ENCODE measurements at places on chromosomes 7 and 10.

DNA sequence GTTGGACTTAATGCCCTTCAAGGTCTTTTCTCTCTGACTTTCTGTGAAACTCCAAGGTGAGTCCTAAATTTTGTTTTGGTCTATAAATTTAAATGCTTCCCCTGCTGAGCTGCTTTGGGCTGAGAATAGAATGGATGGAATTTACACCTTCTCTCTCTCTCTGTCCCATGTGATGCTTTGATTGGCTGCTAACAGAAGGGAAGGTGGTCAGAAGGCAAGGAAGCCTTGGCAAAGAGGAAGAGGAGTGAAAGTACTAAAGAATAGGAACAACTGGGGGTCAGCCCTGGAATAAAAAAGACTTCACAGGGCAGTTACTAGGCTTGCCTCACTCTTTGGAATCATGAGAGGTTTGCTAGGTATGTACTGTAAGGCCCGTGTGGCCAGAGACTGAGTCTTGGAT is 260.2 kb downstream of the AUTS2 start:
- DNase-seq = no peak

DNA sequence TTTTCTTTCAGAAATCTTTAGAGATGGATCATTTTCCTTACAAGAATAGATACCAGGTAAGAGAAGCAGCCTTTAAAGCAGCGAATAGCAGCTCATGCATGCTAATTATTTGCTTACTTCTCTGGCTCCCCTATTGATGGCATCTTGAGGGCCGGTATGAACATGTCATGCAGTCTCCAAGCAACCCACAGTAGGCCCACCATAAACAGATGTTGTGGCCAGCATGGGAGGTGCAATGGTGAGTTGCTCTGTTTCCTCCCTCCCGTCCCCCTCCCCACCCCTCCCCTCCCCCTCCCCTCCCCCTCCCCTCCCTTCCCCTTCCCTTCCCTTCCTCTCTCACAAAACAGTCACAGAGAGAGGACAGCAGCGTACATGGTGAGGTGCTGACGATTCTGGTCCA is 9.7 kb upstream of the ZNF273 start:
- DNase-seq = no peak

- DNase-seq = no peak
Observed at GRCh38 chr10:85621562-85621961, 745.0 kb downstream of the GRID1 start.

GRCh38 chr7:103824251-103824650 is 165.2 kb downstream of the RELN start:
- no peak for DNase-seq

- DNase-seq = no peak
Observed at GRCh38 chr7:100685631-100686145, 8.4 kb downstream of the GIGYF1 start.

DNA sequence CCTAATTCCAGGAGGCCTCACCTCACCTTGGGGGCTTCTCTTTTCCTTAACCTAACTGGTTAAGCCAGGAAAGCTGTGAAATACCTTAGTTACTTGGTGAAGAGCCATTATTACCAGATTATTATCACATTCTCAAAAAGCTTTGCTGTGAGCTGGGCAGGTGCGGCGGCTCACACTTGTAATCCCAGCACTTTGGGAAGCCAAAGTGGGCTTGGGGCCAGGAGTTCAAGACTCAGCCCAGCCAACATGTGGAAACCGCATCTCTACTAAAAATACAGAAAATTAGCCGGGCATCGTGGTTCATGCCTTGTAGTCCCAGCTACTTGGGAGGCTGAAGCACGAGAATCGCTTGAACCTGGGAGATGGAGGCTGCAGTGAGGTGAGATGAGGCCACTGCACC is 102.4 kb upstream of the KLF6 start:
- no peak for DNase-seq

GRCh38 chr7:141949021-141949420 is 2.2 kb upstream of the CLEC5A start:
- no peak for DNase-seq

- no peak for DNase-seq
Observed at GRCh38 chr7:105284014-105284413, 104.7 kb downstream of the SRPK2 start.

DNA sequence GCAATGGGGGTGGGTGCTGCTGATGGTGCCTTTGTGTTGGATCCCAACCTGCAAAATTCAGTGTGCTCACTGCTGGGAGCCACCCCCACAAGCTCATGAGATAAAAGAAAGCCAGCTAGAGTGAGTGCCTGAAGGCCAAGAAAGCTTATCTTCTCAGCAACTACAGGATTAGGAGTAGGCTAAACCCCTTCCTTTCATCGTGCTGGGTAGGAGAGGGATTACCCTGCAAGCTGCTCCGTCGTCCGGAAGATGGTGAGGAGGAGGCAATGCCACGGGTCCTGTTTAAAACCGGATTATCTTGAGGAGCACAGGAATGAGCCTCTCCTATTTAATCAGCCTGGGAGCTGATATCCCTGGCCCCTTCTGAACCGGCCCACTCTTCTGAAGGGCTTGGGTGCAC is 258.0 kb downstream of the GALNT17 start:
- no peak for DNase-seq

GRCh38 chr10:103645141-103646054 is 151.9 kb downstream of the NEURL1 start:
- peak; percentile 48 for DNase-seq

DNA sequence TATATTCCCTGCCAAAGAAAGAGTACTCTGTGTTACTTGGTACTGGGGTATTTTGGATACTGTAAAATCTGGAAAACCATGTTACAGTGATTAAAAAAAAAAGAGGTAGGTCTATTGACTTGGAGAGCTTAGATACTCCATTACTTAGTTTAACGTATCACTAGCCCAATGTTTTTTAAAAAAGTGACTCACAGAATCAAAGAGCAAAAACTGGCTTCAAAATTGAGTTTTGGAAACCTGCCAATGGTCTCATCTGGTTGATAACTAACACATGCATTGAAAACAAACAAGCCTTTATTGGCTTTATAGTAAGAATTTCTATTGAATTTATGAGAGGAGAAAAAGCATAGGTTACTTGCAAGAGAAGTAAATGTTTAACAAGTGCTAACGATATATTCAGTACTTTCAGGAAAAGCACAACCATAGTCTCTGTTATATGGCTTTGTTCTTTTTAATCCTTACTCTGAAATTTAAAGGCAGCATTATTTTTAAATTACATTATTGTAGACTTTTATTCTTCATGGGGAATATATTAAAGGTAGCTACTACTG is 563.3 kb upstream of the SORCS1 start:
- no peak for DNase-seq

- DNase-seq = peak; percentile 91
Observed at GRCh38 chr7:332646-333392, 42.8 kb downstream of the FOXL3 start.

DNA sequence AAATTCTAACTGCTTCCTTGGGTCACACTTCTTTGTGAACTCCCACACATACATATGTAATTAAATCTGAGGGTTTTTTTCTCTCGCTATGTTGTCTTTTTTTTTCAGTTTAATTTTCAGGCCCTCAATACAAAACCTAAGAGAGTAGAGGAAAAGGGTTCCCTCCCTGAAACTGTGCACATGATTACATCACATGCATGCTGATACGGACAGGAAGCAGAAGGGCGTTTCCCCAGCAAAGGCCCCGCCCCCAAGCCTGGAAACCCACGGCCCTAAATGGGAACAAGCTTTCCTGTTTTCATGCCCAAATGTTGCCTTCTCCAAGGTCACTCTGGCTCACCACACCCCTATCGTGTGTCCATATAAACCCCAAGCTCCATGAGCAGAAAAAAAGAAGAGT is 115.4 kb downstream of the TEX36 start:
- DNase-seq = no peak

GRCh38 chr7:117810642-117811512 is 62.4 kb downstream of the CTTNBP2 start:
- no peak for DNase-seq

DNA sequence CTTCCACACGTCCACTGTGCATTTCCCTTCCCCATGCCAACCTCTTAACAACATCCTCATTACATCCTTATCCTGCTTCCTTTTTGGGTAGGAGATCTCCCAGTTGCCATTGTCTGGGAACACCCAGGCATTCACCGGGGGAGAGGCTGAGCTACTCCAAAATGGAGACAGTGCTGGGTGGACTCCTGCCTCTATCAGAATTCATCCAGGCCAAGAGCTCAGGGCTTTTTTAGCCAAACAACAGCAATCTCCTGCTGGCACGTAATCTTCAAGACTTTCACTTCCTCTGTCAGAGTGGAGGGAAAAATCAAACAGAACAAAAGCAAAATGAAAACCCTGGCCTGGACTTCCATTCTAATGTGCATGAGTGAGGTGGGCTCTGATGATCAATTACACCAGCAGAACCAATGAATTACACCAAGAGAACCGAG is 245.0 kb downstream of the PRPF18 start:
- DNase-seq = no peak

DNA sequence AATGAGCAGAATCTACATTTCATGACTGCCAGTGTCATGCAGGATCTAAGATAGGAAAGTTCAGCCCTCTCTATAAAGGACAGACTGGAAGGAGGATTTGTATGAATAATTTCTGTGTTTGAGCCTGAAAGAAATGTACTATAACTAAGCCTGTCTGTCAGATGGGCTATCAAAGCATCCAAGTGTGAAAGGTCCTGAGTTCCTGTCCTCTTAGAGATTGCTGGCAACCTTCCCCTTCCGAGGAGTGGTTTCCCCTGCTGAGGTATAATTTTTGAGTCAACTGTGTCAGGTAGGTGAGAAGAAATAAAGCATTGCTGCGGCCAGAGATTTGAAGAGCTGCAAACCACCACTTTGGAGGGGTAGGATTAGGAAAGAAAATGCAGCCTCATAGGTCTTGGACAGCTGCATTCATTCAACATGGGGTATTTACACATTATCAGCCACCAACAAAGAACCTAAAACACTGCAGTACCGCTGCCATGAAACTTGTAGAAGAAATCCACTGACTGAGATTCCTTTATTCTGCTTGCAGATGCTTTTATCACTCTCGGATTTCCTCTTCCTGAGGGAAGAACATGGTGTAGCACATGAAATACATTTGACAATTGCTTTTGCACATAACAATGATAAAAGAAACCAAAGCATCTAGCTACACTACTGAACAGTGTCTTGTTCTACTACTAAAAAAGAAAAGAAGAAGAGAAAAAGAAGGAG is 189.1 kb downstream of the DGKI start:
- no peak for DNase-seq

DNA sequence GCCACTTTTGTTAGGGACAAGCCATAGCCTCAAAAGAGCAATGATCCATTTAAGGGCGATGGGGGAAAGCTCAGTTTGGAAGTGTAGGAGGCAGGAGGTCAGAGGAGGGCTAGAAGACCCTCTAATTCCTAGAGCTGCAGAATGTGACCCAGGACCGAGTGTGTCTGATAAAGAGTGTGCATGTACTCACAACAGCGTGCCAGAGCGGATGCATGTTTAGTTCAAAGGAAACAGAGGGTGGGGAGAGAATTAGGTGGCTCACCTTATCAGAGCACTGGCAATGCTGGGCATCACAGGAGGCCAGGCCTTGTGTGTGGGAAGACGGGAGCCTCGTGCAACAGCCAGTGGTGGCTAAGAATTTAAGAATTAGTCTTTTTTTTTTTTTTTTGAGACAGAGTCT is 133.9 kb upstream of the COBL start:
- DNase-seq = no peak

GRCh38 chr7:125465527-125465926 is 535.9 kb upstream of the POT1 start:
- DNase-seq = no peak

- no peak for DNase-seq
Observed at GRCh38 chr7:135773464-135773863, 24.9 kb upstream of the FAM180A start.

- no peak for DNase-seq
Observed at GRCh38 chr7:1046722-1047679, 2.7 kb downstream of the GPR146 start.

DNA sequence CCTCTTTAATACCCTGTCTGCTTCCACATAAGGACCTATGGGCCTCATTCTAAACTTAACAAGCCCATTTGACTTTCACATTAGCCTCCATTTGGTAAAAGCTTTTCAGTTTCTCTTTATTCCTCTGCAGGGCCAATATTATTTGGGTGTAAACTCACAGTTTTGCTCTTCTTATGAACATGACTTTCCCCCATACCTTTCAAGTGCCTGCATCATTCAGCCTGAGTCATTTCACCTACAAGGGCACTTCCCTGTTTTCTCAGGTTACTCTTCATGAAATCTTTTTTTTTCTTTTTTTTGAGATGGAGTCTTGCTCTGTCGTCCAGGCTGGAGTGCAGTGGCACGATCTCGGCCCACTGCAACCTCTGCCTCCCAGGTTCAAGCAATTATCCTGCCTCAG is 1258.1 kb upstream of the CELF2 start:
- DNase-seq = no peak

DNA sequence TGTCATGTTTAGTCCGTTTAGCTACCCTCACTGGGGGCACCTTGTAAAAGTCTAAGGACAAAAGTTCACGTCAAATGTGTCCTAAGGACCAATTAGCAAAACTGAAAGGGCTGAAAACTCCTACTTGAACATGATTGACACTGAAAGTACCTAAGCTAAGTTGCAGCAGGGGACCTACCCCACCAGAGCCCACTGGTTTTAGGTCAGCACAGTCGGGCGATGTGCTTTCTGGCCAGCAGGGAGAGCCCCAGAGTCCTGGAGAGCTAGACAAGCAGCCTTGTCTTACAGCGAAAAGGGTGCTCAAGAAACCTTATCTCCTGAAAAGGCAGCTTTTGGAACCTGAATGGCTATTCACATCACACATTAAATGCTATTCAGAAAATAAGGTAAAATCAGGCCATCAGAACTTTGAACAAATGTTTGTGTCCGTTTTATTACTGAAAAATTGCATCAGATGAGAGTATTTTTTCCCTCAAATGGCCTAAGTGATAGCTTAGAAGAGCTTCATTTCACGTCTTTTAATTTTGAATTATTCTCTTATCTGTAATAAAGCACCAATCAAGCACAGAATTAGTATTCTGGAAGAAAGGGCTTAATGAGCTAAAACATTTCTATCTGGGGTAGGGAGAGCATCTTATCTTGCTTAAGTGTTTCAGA is 52.2 kb upstream of the MKI67 start:
- DNase-seq = peak; percentile 38

DNA sequence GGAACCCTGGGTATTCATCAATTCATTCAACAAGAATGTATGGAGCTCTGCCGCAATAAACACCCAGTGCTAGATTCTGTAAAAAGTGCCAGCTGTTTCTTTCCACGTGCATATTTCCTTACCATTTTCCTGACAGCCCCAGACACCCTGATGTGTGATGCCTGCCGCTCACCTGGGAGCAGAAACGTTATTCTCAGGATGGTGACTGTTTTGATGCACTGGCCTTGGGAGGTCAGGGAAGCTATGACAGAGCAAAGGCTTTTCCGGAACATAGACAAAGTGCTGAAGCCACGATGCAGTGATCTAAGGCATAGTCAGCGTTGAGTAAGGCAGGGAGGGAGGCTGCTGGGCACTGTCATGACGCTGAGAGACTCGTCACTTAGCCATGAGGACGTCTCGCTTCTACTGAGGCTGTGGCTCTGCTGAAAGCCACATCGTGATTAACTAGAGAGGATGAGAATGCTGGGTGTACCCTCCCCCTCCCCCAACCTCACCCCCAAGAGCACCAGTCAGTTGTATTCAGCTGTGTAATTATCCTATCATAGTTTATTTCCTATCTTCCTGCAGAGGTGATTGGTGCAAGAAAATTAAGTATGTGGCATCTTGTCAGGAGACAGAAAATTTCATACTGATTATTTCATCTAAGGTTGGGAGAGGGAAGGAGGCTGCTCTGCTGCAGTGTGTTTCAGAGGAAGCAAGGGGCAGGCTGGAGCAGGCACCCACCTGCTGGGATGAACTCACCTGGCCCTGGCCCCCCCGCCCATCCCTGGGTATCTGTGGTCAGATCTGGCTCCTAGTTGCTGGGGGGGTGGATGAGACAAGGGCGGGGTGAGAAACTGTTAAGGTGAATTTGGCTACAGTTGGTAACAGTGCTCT is 48.8 kb upstream of the SMNDC1 start:
- DNase-seq = no peak
